ENCODE measurements at places on chromosomes 4 and X.

DNA sequence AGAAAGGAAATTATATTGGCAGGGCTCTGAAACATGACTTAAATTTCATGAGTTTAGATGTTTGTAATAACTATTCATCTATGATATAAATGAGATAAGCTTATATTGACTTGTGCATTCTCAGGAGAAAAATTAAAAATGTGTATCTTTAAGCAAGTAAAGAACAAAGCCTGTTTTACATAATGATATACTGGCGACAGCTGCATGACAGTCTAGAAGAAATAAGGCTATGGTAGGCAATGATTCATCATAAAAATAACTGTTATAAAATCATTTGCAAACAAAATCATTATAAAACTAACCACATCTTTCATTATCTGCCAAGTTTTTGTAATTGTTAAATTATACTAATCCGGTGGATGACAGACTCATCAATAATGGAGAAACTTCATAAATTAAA is 188.1 kb downstream of the ADAM29 start:
- DNase-seq: no peak

GRCh38 chr4:107130157-107130556 is 94.0 kb upstream of the DKK2 start:
- DNase-seq: no peak

DNA sequence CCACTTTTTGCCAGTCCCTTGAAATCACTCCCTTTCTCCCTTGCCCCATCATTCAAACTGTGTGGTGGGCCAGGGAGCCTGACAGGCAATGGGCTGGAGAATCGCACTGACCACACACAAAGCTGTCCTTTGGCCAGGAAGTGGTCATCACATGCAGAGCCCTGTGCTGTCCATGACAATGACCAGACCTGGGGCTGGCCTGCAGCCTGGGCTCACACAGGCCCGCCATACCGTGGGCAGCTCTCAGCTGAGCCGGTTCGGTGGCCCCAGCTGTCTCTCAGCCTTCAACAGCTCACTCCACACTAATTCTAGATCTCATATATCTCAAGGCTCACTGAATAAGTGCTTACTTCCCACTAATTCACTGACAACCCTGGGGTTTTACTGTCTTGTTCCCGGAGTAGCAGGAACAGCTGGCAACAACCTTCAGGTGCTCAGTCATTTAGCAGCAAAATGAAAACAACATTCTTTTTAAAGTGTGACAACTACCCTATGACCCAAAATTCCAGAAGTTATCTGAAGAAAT is 48.0 kb downstream of the USP46 start:
- no peak for DNase-seq

GRCh38 chr4:105895583-105896460 is 551 bp downstream of the NPNT start:
- no peak for DNase-seq

- DNase-seq: no peak
Observed at GRCh38 chr4:118286685-118287084, 66.1 kb downstream of the PRSS12 start.

DNA sequence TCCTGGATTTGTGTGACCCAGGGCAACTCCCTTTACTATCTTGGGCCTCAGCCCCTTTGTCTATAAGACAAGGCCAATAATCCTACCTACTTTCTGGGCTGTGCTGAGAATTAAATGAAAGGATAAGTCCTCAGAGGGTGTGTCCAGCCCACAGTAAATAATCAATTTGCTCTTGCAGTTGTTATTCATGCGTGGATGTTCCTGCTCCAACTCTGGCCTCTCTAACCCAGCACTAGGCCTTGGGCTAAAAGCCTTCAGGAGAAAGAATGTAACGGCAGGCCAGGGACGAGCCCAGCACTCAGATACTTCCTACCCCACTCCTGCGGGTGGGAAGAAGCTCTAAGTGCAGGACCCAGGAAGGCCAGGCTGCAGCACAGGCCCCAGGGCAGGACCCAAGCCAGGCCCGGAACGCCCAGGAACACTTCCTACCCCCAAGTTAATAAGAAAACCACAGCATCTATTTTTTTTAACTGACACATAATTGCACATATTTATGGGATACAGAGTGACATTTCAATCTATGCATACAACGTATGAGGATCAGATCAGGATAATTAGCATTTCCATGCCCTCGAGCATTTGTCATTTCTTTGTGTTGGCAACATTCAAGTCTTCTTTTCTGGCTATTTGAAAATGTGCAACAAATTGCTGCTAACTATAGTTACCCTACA is 179.6 kb upstream of the RBPJ start:
- DNase-seq: no peak

GRCh38 chr4:2462218-2462991 is 6.5 kb upstream of the RNF4 start:
- DNase-seq: peak; percentile 25

- no peak for DNase-seq
Observed at GRCh38 chr4:161336016-161336530, 827.7 kb downstream of the FSTL5 start.

DNA sequence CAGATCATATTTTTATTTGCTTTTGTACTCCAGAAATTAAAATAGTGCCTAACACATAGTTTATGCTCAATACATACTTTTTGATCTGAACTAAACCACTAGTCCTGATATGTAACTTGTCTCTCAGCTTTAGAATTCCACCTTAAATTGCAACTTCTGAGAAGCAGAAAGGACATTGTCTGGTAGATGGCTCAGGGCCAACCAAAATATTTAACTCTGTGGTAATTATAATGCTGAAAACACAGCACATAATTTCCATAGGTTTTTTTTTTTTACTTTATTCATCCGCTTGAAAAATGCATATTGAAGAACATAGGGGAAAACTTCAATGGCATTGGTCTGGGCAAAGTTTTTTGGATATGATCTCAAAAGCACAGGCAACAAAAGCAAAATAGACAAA is 59.3 kb downstream of the AREG start:
- no peak for DNase-seq

GRCh38 chr4:98996765-98997068 is 1.2 kb downstream of the METAP1 start:
- no peak for DNase-seq

DNA sequence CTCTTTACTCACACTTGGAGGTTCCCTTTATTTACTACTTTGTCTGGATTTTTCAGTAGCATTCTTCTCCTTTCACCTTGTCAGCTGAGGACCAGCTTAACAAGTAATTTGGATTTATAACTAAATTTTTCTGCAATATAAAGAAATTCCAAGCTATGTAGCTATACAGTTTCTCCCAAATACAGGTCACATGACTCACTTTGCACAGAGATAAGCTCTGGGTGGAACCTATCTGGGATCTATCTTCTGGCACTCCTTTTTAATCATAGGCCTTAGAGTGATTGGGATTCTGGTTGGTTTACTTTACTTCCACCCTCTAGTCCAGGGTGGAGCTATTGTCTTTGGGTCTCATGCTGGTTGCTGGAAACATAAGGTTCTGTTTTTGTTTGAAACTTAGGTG is 34.9 kb upstream of the STK26 start:
- DNase-seq: no peak

DNA sequence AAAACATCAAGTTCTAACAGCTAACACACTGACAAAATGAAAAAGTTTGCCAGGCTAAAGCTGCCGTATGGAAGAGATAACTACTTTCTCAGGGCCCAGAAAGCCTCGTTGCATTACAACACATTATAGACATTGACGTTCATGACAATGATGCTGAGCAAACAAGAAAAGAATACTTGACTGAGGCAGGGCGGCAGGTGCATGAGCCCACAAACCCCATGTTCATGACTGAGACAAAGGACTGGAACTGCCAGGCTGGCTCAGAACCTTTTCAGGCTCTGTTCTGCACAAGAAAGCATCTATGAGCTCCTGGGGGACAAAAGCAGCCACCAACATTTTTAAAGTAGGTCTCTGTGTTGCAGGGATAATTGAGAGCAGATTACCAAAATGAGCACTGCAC is 13.6 kb downstream of the TLR6 start:
- no peak for DNase-seq

GRCh38 chr4:165621983-165622382 is 243.2 kb downstream of the CPE start:
- DNase-seq: no peak

DNA sequence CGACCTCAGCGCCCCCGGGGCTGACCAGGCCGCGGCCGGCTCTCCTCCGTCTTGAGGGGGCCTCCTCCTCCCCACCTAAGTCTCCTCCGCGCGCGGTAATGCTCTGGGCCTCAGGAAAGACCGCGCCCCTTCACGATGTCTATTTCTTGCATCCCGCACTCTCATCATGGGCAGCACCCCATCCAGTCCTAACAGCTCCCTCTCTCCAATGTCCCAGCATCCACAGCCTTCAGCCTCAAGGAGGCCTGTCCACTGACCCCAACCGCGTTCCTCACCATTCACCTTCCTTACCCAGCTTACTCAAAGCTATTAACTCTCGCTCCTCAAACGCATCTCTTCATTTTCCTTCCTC is 77.5 kb downstream of the MAGED4 start:
- no peak for DNase-seq

- no peak for DNase-seq
Observed at GRCh38 chr4:139728146-139728545, 62.5 kb downstream of the MGST2 start.

DNA sequence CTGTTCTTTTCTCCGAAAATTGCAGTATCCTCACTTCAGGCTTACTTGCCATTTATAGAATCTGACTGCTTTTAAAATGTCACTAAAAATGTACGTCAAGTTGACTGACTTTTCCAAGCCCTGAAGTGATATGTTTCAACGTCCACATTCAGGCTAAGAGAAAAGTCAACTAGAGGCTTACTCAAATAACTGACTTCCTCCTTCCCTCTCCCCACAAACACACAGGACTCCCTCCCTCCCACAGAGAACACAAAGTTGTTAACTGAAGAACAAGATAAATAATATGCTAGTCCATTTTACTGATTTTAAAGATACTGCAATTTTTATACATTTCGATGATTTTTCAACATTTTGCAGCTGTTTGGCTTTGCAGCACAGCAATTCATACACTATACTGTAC is 13.8 kb upstream of the CDKL2 start:
- DNase-seq: no peak

DNA sequence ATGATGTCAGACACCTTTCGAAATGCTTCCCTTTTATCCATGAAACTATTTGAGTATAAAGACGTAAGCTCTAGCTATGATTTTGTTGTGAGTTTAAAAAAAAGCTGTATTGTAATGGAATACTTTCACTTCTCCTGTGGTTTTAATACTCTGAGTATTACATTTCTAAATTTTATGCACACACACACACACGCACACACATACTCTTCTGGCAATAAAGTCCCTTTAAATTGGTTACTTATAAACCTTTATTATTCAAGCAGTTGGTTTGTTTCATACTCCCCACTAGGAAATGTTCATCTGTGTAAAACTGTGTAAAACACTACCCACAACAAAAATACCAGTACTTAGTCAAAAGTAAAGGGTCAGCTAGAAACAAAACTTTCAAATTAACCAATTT is 18.2 kb downstream of the VAMP7 start:
- DNase-seq: no peak

DNA sequence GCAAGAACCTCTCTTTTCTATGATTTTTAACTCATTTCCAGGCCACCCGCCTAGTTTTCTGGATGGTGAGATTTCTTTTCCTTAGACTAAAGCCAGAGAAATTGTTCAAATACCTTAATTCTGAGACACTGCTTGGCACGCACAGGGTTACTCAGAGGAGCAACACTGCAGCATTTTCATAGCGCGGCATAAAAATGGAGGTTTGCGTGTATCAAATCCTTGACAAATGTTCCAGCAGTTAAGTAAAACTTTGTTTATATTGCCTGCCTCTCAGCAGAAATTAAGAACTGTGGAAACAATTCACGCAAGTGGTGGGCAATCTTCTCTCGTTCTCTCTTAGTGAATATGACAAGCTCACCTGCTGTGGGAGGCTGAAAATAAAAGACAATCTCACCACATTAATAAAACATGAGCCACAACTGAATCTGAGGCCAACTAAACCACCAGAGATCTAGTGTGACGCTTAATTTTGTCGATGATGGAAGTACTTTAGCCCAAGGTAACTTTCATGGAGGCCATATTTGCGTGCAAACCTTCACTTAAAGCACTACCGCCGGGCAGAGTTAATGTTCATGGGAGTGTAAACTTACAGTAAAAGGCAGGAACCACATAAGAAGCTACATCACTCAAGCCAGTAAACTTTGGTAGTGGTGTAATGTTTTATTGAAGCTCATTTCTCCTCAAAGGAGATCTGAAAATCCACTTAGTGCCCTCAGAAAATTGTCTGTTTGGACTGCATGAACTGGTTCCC is 894.8 kb upstream of the EPHA5 start:
- DNase-seq: no peak

- DNase-seq: no peak
Observed at GRCh38 chrX:87337267-87337666, 180.3 kb upstream of the KLHL4 start.

- DNase-seq: no peak
Observed at GRCh38 chr4:35250761-35251160, 993.6 kb downstream of the ARAP2 start.

DNA sequence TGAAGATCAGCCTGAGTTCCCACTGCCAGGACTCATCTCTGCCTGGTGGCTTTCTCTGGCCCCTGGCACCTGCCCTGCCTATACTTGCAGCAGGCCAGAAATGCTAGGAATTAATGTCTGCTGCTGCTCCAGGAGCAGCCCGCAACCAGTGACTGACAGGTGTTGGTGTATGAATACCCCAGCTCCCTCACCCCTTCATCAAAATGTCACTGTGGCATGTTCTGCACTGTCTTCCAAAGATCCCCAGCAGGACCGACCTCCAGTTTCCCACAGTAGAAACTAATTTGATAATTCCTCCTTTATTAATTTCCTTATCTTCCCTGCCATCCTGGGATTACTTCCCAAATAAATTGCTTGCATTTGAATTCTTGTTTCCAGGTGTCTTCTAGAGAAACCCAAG is 425.4 kb downstream of the BCOR start:
- DNase-seq: no peak

GRCh38 chr4:185332575-185333464 is 62.9 kb downstream of the LRP2BP start:
- no peak for DNase-seq

DNA sequence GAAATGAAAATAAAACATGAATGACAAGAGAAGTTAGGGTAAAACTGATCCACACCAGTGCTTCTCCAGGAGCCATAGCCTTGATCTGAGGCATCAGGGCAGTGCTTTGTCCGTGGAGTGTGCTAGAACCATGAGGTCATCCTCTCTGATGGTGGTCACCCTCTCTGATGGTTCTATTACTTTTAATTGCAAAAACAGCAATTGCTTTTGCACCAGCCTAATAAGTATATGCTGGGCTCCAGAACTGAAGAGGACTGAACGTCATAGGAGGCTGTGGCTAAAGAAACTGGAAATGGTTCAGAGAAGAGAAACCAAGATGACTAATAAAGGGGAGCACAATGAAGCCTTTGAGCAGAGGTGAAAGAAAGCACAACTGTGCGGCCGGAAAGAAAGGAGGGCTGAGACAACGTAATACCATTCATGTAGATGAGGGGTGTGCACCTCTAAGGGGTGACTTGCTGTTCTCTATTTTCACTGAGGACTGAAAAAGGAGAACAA is 17.0 kb upstream of the TMEM154 start:
- no peak for DNase-seq

GRCh38 chr4:182449186-182449929 is 206.2 kb downstream of the TENM3 start:
- no peak for DNase-seq

GRCh38 chr4:128358913-128359279 is 71.3 kb upstream of the PGRMC2 start:
- no peak for DNase-seq

- DNase-seq: no peak
Observed at GRCh38 chr4:114187592-114187991, 208.1 kb upstream of the ARSJ start.
